ENCODE measurements at places on chromosomes 11 and 22.
A peak's percentile ranks its signal among the peaks of the same experiment; 100 is the strongest.

DNA sequence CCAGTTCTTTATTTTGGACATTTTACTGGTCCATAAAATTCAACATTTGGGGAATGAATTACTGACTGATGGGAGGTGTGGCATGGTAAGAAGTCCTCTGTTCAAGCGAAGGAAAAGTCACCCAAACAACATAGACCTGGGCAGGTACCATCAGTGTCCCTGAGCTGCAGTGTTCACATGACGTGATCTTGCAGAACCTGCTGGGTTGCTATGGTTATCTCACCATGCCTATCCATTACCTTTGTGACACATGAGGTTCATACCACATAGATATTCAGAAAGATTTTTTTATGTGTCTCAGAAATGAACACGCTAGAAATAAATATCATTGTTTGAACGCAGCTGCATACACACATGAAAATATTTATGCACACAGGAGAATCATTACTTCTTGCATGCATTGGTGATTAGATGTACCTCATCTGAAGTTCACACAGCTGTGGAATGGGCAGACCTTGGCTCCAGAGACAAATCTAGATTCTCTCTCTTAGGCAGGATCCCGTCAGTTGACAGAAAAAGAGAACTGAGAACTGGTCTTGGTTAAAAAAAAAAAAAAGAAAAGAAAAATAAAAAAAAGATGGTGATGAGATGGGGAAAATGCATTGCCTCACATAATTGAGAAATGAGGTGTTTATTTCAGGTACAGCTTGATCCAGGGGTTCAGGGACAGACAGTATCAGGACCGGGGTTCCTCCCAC, 21.4 kb upstream of the RCN1 start:
- no peak for DNase-seq

DNA sequence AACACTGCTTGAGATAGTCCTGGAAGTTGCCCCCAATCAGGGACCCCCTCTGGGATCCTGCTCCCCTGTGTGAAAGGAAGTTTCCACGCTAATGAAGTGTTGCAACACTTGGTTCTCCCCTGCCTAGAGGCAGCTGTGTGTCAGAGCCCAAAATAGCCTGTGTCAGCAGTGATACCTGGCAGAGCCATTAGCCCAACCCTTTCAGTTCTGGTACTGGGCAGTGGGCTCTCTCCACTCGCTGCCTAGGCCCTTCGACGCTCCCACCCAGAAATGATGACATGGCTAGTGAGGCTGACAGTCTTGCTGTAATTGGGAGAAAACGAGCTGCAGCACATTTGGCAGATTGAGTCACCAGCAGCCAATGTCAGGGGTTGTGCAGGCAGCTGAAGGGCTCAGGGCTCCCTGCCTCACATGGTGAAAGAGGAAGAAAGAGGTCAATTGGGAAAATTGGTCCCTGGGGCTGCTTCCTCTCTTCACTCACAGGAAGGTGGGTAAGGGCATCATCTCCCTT, 1.4 kb upstream of the NXF1 start:
- DNase-seq: peak; percentile 39

GRCh38 chr22:42912059-42912458, 55.0 kb upstream of the ARFGAP3 start:
- no peak for DNase-seq

GRCh38 chr22:26974914-26975803, 317.8 kb downstream of the MIAT start:
- no peak for DNase-seq

- DNase-seq: no peak
These were observed 392.5 kb downstream of the CTTN start for GRCh38 chr11:70790671-70791300.

GRCh38 chr11:36509694-36510593, at the start of gene TRAF6:
TRAF6 (minus strand) TSS chr11:36510272; CDS start chr11:36501515, 8,757 bp downstream.
- peak; percentile 74 for DNase-seq

- no peak for DNase-seq
These were observed 6.3 kb upstream of the NDUFC2 start for GRCh38 chr11:78085972-78086371.

GRCh38 chr11:61958590-61958989, 8.4 kb downstream of the BEST1 start:
- no peak for DNase-seq

- no peak for DNase-seq
These were observed 22.9 kb downstream of the TMEM123 start for GRCh38 chr11:102429691-102430090.

GRCh38 chr22:35551549-35552177, 11.0 kb downstream of the RASD2 start:
- DNase-seq: no peak

Measured in pons (tissue), 1 donor.